NCI-H526 treated with DMSO at 0.1 percent for 48 hours (cell line): ENCODE measurements at places on chromosomes 4 and X.
A peak's percentile ranks its signal among the peaks of the same experiment; 100 is the strongest.

DNA sequence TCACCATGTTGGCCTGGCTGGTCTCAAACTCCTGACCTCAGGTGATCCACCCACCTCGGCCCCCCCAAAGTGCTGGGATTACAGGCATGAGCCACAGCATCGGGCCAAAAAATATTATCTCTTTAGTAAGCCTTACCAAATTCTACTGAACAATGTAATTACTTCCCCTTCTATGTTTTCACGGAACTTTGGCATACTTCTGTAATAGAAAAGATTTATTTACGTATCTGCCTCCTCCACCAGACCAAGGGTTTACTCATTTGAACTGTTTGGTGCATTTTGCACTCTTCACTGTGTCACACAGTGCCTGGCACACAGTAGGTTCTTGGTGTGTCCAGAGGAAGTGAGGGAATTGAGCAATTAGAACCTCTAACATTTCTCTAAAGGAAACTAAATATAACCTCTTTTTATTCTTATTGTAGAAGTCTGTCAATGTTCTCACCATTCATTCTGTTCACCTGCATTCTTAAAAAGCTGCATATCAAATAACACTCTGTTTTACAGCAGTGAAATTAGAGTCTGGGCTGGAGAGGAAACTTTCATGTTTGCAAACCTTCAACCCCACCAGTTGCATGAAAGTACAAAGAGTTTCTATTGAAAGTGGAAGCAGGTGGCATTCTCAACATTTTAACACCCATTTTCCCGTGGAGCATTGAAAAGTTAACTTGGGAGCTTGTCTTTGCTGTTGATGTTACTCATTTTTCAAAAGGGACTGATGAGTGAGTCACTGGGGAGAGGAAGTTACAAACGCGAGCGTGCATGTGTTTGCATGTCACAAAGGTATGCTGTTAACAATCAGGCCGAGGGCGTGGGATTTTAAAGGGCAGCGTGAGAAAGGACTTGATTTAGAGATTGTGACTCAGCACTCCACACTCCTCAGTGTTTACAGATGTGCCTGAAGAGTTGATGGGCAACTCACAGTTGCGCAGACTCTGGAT is 314.1 kb downstream of the STK32B start:
- DNase-seq, result no peak

- no peak for DNase-seq
Measured at GRCh38 chrX:15601932-15602331, 1.2 kb upstream of the ACE2 start.

- no peak for DNase-seq
Measured at GRCh38 chrX:46178763-46179162, 366.5 kb downstream of the ZNF674 start.

GRCh38 chrX:98203800-98204199 is 1320.1 kb downstream of the RPA4 start:
- DNase-seq, result no peak

DNA sequence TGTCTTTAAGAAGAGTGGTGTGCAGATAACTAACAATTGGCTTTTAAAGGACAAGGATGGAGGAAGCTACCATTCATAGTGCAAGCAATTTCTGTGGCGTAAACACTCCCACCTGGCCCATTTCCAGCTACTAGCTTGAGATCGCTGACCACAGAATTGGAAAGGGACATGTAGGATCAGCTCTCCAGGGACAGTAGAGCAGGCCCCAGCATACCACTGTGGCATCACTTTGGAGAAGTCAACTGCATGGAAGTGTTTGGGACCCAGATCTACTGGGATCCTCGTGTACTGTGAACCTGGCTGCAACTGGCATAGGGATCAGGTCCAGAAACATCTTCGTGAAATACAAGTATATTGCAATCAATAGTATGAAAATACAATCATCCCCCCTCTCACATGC is 515.0 kb downstream of the INPP4B start:
- DNase-seq, result no peak

GRCh38 chr4:64617800-64618199 is 208.6 kb upstream of the TECRL start:
- peak; percentile 7 for DNase-seq
